Bone marrow (tissue), 2 donors: ENCODE measurements at places on chromosomes 13 and 19.

- no peak for DNase-seq
Observed at GRCh38 chr13:112904436-112904960, 64.5 kb upstream of the MCF2L start.

DNA sequence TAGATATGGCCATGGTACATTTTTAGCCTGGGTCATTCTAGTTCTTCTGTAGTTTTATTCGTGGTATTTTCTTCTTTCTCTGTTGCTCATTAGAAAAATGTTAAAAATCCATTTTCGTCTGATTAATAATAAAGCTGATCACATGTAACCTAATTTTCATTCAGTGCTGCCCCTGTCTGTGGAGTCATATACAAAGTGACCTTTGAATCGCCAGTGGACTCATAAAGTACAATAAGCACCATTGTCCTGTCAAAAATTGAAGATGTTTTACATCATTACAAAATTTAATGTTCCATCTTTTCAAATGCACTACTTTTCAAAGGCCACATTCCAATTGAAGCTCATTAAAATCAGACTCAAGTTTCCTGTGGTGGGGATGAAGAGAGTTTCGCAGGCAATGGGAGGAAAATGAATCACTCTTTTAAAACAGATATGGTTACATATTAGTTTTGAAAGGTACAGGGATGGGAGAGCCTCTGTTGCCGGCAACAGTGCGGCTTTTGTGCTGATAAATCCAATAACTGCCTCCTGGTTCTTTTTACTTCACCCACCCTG, 205.4 kb downstream of the ZNF536 start:
- no peak for DNase-seq

- no peak for DNase-seq
Observed at GRCh38 chr19:524062-524674, 7.4 kb upstream of the CDC34 start.

GRCh38 chr13:29165216-29165615, 345.1 kb downstream of the MTUS2 start:
- no peak for DNase-seq

GRCh38 chr13:71820699-71821098, 46.3 kb downstream of the DACH1 start:
- DNase-seq = no peak

DNA sequence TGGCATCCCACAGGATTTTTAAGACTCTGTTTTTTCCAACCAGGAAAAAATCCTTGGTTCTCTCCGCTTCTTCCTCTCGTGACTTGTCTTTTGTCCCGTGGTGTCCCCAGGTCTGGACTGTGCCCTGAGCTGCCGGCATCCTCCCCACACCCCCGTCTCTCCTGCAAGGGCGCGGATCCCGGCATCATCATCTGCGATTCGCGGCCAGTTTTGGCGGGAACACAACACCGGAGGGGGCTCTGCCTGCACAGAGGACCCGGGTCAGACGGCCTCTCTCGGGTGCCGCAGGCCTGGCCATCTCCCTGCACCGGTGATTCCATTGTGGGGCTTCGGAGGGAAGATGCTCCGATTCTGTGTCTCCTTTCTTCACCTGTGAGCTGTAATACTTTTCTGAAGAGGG, 18.8 kb upstream of the GAS6 start:
- no peak for DNase-seq

DNA sequence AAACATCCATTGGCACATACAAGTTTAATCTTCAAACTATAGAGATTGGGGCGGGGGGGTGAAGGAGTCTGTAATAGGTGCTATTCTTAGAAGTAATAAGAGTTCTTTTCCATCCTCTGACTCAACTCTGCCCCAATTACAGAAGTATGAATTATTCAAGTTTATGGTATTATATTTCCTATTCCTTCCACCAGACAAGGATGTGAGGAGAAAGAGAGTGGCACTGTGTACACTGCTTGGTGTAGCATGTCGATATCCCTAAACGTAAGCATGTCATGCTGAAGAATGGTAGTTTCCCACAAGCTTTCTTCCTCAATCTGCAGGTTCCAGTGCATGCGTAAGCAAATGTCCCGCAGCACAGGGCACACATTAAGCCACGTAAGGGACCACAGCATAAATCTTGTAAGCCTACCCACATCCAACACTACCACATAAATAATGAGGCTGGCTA, 14.1 kb downstream of the BRD4 start:
- DNase-seq = no peak

- DNase-seq = no peak
Observed at GRCh38 chr13:44537248-44537647, 38.9 kb downstream of the TSC22D1 start.

GRCh38 chr19:10505583-10506229, 2.5 kb upstream of the KEAP1 start:
- DNase-seq = peak; percentile 75

GRCh38 chr13:72109863-72110262, 242.9 kb upstream of the DACH1 start:
- no peak for DNase-seq

GRCh38 chr13:112719016-112719415, 29.2 kb downstream of the ATP11A start:
- no peak for DNase-seq

GRCh38 chr19:13056052-13056660, 46.5 kb downstream of the LYL1 start:
- no peak for DNase-seq

DNA sequence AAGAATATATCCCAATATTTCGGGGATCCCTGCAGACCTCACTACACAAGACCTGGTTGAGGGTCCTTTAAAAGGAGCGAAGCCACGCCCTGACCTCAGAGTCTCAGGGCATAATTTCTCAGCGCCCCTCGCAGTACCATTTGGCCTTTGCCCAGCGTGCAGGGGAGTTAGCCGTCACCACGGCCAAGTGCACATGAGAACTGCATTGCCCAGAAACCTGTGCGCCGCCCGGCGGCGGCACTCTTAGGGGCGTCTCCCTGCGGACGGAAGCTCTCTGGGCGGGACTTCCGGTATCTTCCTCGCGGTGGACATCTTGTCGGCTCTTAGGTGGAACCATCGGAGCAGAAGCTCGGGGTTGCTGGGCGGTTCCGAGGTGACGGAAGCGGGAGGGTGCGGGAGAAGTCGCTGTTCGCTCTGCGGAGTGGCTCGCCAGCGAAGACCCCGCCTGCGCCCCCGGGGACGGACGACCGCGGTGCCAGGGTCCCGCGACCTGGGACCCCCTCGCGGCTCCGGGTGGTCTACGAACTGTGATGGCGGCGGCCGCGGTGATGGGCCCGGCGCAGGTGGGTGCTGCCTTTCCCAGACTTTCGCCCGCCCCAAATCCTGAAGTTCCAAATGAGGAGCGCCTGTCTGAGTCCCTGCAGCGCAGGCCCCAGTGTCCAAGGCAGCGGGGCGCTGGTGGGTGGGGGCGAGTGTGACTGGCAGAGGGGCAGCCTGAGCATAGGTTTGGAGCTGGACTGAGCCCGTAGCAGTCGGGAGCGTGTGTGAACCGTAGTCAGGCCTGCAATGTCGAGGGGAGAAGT, at the start of gene ZNF134:
Gene ZNF134, plus strand, starts transcription at position 302 of the 803 bp plus-strand sequence. CDS start 5,227 bp downstream, outside the sequence.
- DNase-seq = peak; percentile 64

DNA sequence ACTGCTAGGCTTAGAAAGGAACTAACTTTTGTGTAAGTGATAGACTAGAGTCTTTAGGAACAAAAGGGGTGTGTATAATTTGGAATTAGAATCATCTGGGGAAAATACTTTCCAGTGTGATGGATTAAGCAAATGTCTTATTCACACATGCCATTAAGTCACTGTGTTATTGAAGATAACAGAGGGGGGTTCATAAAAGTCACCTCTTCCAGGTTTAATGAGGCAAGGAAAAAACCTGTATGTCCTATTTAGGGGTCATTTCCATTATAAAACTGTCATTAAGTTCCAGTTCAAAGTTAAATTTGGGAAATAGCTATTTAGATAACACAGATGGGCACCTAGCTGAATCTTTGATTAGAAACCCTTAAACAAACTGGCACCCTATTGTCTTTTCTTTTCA, 505.0 kb upstream of the GPC6 start:
- DNase-seq = no peak

DNA sequence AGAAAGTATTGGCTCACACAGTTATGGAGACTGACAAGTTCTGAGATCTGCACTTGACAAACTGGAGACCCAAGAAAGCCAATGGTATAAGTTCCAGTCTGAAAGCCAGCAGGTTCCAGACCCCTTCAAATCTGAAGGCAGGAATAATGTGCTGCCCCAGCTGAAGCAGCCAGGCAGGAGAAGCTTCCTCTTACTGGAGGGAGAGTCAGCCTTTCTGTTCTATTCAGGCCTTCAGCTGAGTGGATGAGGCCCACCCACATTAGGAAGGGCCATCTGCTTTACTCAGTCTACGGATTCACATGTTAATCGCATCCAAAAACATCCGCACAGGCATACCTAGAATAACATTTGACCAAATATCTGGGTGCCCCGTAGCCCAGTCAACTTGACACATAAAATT, 8.2 kb upstream of the VWA8 start:
- no peak for DNase-seq

DNA sequence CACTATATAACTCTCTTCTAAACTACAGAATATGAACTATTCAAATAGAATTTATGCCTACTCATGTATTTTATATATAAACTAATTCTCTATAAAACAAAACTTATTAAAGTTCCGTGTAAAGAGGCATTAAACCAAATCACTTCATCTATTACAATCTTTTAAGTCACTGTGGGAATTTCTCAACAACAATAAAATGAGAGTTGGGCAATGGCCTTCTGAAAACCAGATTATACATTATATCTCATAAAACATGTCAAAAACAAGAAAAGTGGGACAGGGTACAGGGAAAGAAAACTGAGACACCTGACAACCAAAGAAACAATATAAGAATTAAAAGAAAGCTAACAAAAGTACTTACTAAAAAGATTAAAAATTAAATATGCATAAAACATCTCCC, 145.2 kb downstream of the DIAPH3 start:
- DNase-seq = no peak

DNA sequence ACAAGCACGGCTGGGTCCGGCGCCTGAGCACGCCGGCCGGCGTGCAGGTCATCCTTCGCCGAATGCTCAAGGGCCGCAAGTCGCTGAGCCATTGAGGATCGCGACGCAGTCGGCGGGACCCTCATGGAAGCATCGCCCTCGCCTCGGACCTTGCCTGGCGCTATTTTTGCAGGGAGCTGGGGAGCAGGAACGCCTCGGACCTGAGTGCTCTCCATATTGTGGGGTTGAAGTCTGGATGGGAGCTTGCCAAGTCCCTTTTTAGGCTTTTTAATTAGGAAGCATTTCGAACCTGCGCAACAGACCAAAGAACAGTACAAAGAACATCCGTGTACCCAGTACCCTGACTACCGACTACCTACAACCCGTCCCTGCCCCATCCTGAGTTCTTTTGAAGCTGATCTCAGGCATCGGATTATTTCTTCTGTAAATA, 628 bp downstream of the MRPL34 start:
- no peak for DNase-seq

DNA sequence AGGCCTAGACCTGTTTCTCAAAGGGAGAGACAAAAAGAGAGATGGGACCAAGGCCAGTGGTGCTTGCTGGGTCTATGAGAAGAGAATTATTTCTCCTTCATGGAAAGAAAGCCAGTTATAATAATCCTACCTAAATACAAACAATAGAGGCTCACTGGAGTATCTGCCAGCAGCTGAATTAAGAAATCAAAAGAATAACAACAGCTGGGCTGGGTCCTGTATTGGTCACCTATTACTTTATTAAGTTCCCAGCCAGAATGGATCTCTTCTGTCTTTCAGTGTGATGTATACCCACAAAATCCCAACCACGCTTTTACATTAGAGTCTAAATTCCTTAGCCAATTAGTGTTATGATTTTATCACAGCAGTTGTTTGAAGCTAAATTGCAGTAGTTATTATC, 297.8 kb upstream of the DACH1 start:
- DNase-seq = no peak

- no peak for DNase-seq
Observed at GRCh38 chr13:103883164-103883563, 816.9 kb upstream of the SLC10A2 start.

GRCh38 chr19:5782945-5783919, 1.3 kb downstream of the PRR22 start:
- no peak for DNase-seq

- DNase-seq = no peak
Observed at GRCh38 chr19:1804858-1805257, 7.2 kb downstream of the ATP8B3 start.

- no peak for DNase-seq
Observed at GRCh38 chr19:46932346-46932745, 71.5 kb downstream of the ARHGAP35 start.

GRCh38 chr13:97329331-97329730, 104.6 kb upstream of the RAP2A start:
- DNase-seq = no peak

- no peak for DNase-seq
Observed at GRCh38 chr13:31168736-31169135, 7.0 kb upstream of the HSPH1 start.

DNA sequence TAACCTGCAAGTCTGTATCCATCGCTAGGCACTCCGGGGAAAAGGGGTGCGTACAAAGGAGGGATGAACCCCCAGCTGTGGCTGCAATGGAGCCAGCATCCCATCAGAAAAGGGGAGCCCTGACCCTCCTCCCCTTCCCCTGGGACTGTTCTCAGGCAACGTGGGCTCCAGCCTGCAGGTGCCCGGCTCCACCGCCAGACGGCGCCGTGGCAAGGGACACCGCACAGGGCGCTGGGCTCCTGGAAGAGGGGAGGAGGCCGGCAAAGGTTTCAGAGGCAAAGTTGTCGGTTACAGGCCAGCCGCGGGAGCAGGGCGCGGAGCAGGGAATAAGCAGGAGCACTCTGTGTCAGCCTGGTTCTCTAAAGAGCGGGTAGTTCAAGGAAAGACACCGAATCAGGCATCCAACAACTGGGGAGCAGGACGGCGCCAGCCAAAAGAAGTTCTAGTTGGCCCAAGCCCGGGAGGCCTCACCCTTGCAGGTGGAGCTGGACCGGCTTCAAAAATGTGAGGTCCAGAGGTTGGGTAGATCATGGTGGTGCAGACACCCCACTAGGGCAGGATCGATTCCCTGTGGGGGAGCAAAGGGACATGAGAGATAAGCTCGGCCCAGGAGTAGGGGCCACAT, 53.0 kb upstream of the ATP12A start:
- no peak for DNase-seq
